ENCODE measurements at places on chromosomes 2 and 18.

DNA sequence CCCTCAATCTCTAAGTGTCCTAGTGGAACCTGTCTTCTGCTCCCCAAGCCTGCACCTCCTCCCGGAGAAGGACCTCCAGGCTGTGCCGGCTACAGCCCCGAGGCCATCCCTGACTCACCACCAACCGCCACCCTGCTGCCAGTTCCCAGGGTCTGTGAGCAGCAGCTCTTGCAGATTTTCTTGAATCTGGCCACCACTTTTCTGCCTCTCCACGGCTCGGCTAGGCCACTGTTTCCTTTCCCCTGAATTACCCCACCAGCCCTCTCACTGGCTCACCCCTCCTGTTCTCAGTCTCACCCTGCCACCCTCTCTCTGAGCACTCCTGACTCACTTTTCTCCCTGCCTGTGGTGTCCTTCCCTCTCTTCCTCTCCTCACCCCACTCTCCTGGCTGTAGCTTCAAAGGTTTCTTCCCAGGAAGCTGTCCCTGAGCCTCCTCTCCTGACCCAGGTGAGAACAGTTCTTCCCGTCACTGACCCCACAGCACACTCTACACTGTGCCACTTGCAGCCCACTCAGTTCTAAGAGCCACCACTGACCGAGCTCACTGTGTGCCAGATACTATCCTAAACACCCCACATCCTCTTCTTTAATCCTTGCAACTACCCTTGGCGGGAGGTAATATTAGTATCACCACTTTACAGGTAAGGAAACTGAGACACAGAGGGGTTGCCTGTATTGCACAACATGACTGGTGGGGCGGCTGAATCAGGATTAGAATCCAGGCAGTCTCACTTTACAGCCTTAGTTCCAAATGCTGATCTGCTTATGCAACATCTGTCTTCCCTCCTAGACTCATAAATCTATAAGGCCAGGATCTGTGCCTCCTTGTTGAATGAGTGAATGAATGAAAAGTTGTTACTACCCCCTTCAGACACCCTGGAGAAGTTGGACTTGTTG, 111.6 kb downstream of the SMAD7 start:
- DNase-seq, result peak; percentile 30

GRCh38 chr2:64404002-64404731, 49.8 kb upstream of the LGALSL start:
- no peak for DNase-seq

DNA sequence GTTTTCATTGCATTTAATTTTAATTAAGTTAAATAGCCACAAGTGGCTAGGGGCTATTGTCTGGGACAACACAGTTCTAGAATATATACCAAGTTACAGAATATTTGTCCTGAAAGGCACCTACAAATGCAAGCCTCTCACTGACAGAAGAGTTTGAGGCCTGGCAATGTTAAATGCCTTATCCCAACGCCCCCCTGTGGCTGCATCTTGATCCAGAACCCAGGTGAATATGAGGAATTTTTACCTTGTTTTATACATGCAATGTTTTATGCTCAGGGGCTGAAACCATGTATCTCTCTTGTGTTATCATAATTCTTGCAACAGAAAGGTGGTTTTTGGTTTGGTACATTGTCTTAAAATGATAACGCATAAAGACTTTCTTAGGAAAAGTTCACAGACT, 71.8 kb upstream of the SEC11C start:
- peak; percentile 55 for DNase-seq

DNA sequence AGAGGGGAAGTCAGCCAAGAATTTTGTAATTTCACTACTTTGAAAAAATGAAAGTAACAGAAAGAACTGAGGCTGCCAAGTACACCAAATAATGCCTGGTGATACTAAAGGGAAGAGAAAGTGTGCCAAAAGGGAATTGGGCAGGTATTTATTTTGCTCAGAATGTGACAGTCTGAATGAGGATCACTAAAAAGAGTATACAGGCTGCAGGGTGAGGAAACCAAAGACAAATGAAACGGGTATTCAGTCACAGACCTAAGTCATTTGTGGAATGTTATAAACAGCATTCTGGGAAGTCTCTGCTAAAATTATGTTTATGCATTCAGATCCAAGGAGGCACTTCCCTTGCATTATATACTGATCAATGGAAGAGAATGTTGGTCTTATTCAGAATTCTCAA, 418.6 kb upstream of the SLC39A10 start:
- no peak for DNase-seq

- DNase-seq, result no peak
Measured at GRCh38 chr2:188675391-188676009, 298.7 kb upstream of the COL3A1 start.

DNA sequence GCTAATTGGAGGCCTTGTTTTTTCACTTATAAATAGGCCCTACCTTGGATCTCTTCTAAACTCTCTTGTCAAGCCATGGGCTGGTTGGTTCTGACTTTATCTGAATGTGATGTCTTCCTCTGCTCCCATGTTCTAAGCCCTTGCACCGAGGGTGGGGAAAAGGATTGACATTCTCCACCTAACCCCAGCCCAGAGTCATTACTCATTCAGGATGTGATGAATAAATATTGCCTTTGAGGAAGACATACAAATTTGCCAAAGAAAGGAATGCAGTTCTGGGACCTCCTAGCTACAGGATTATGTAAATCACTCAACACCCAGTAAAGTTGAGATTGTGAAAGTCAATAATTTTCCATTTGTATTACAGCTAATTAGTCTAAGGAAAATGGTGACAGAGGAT, 142.1 kb upstream of the LYPD6 start:
- no peak for DNase-seq

GRCh38 chr2:200592406-200593075, 6.7 kb downstream of the AOX1 start:
- DNase-seq, result no peak

GRCh38 chr2:217282531-217282930, 422.7 kb upstream of the TNP1 start:
- no peak for DNase-seq

- DNase-seq, result no peak
Measured at GRCh38 chr18:23819001-23819400, 129.7 kb downstream of the LAMA3 start.

- no peak for DNase-seq
Measured at GRCh38 chr2:54586062-54586461, 129.9 kb downstream of the SPTBN1 start.

DNA sequence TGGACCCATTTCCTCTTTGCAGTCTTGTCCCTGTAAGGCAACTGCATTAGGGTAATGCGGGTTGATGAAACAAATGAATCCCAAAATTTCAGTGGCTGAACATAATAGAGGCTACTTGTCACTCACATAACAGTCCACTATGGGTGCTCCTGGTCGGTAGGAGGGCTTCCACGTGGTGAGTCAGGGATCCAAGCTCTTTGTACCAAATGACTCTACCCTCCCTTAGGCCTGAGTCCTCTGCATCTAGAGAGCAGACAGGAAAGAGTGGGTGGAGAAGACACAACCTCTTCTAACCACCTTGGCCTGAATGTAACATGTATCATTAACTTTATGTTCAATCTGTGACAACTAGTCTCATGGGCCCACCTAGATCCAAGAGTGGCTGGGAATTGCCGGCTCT, 86.2 kb upstream of the HAAO start:
- DNase-seq, result no peak

DNA sequence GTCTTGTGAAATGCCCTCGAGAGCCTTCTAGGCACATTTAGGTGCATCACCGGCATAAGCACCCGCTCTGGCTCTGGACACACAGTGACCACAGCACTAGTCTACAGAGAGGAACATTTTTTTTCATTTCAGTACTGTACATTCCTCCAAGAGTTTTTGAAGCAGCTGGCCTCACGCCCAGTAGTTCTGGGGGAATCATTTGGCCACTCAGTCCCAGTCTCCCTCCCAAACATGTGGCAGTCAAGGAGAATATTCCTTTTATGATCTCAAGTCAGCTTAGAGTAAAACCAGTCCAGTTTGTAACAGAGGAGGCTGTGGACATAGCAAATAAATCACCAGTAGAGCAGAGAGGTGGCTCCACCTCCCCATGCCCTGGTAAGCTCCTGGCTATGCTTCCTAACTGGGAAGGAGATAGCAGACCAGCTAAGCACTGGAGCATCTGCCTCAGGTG, 48.1 kb downstream of the KCNE4 start:
- DNase-seq, result peak; percentile 15

DNA sequence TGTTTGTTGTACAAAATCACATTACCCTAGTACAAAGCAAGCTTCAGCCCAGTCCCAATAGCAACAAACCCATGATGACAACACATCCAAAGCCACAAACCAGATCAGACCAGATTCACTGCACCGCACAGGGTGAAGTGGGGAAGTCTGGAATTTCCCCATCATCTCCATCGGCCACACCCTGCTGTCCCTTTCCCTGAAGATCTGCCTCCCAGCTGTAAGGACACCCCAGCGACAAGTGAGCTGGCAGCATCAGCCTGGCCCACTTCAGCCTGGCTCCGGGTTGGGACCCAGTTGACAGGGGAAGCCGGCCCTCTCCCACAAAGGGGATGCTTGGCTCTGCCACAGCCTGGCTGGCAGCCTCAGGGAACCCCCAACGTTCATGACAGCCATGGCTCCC, 207.6 kb downstream of the MGAT5 start:
- no peak for DNase-seq

GRCh38 chr18:68498185-68498584, 216.7 kb downstream of the TMX3 start:
- no peak for DNase-seq

- no peak for DNase-seq
Measured at GRCh38 chr18:76348267-76349066, 146.6 kb downstream of the ZNF516 start.

GRCh38 chr18:67646890-67647289, 130.4 kb upstream of the DSEL start:
- DNase-seq, result no peak

DNA sequence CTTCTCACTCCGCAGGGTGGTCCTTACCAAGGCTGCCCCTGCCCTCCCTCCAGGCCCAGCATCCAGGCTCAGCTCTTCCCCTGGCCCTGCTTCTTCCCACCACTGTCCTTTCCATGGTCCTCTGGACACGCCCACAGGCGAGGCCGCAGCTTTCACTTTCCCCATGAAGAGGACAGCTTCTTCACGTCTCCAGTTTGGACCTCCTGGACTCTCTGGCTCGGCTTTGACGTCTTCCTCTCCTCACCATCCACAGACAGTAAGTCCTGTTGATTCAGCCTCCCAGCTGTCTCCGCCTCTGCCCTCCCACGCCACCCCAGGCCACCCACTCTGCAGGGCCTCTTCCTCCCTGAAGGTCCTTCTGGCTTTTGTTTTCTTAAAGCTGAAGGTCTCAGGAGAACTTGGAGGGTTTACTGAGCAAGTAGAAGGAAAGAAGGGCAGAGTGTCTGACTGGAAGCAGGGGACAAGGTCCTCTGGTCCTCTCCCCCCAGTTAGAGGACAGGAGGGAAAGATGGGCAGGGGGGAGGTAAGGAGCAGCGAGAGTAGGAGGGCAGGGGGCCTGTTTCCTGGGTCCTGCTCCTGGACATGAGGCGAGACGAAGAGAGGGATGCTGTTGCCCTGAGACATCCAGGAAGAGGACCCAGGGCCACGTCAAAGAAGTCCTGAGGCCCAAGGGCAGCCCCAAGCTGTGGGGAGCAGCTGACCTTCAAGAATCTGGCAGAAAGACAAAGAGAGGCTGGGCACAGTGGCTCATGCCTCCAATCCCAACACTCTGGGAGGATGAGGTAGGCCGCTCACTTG, 24.7 kb upstream of the NMUR1 start:
- no peak for DNase-seq

GRCh38 chr2:217095511-217096205, 235.8 kb upstream of the TNP1 start:
- no peak for DNase-seq

GRCh38 chr2:235255693-235256092, 238.2 kb upstream of the AGAP1 start:
- no peak for DNase-seq

DNA sequence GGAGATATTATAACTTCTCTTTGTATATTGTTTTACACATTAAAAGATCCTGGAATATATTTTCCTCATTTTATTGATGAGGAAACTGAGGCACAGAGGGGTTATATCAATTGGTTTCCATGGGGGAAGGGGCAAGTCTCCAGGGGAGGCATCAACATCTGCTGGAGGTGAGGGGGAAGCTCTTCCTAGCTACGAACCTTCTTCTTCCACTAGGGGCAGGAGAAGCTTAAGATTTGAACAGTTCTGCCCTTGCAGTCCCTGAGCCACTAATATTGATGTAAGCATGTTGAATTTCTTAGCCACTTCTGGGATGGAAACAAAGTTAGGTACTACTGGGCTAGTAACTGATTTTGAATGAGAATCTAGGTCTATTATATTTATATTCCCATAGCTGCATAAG, 140.1 kb upstream of the AQP4 start:
- DNase-seq, result peak; percentile 42

GRCh38 chr2:126852361-126852760, 46.3 kb upstream of the TEX51 start:
- DNase-seq, result no peak

DNA sequence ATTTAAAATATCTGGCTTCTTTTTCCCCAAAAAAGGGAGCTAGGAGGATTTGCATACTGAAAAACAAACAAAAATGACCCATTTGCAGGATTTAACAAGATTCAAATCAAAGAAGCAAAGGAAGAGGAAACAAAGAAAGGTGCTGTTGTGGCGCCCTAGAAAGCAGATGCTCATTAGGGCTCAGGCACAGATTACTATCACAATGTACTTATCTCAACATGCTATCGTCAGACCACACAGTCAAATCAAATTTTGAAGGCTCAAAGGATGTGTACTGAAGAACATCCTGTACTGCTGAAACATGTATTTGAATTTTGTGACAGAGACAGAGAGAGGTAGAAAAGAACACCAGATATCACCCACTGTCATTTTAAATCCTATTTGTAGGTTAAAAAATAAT, 10.9 kb downstream of the RBMS1 start:
- no peak for DNase-seq

DNA sequence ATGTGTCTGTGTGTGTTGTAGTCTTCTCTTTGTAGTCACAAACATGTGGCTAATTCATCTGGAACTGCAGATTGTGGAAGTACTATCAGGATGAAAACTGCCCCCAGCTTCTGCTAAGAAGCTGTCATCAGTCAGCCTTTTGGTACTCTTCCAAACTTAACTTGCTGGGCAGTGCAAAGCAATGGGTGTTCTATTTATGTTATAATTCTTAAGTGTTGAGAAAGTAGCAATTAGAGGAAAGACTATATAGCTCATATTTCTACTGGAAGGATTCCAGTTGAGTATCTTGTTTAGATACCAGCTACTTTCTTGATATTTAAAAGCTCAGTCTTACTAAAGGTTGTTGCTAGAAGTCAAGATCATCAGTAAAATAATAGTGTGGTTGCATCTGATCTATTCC, 52.1 kb downstream of the SLC38A11 start:
- DNase-seq, result peak; percentile 44

Data from NCI-H524 (cell line).